ENCODE measurements at places on chromosomes 7 and 10. TPM values are rescaled to one million over a fixed set of nuclear protein-coding genes. Genes with fewer than 3 reads are reported as not detected.

DNA sequence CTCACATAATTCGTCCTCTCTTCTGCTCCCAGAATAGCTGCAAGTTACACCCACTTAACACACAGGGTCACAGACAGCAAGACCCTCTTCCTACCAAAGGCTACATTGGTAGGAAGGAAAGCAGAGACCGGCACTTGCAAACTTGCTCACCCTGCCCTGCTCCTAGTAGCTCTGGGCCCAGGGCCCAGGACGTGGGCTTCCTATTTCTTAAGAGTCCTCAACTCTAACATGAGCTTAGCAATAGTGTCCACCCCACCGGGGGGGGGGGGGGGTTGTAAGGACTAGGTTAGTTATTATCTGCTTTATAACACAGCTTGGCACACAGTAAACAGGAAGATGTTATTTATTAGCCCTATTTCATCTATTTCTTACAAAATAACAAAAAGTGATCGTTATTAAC lies 106.6 kb downstream of the GRB10 start:
- no peak for DNase-seq

- DNase-seq, result no peak
These were observed 145.3 kb downstream of the CELF2 start for GRCh38 chr10:11162828-11163599.

DNA sequence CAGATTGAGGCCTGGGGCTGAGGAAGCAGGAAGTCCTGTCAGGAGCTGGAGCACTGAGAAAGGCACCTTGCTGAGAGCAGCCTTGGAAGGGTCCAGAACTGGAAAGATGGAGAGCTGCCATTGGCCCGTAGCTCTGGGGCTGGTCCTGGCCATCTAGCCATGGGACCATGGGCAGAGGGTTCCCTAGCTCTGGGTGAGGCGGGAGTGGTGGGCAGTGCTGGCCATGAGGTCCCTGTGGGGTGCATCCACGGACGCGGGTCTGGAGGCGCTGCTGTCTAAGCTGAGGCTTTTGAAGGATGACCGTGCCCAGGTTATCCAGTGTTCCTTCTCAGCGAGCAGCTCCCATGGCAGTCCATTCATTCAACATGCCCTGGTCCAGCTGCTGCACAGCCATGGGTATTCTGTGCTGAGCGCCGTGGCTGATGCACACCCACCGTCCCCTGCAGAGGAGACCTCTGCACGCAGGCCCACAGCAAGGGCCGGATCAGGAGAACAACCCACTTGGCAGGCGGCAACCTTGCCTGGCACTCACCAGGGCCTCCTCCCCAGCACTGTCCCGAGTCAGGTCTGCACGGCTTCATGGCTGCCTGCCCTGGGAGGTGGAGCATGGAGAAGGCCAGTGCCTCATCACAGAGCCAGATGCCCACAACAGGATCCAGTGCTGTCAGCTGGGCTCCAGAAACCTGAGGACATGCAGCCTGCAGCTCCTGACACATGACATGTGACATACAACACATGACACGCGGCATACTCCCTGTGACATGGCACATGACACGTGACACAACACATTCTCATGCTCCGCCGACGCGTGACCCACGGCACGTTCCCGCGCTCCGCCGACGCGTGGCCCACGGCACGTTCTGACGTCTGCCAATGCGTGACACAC lies 121.9 kb downstream of the INPP5A start:
- DNase-seq, result no peak

GRCh38 chr7:140810830-140811556 lies 113.7 kb downstream of the BRAF start:
- no peak for DNase-seq

- no peak for DNase-seq
These were observed 777.7 kb downstream of the PHTF2 start for GRCh38 chr7:78576236-78576635.

GRCh38 chr7:34066411-34066810 lies 161.1 kb downstream of the BMPER start:
- DNase-seq, result no peak

DNA sequence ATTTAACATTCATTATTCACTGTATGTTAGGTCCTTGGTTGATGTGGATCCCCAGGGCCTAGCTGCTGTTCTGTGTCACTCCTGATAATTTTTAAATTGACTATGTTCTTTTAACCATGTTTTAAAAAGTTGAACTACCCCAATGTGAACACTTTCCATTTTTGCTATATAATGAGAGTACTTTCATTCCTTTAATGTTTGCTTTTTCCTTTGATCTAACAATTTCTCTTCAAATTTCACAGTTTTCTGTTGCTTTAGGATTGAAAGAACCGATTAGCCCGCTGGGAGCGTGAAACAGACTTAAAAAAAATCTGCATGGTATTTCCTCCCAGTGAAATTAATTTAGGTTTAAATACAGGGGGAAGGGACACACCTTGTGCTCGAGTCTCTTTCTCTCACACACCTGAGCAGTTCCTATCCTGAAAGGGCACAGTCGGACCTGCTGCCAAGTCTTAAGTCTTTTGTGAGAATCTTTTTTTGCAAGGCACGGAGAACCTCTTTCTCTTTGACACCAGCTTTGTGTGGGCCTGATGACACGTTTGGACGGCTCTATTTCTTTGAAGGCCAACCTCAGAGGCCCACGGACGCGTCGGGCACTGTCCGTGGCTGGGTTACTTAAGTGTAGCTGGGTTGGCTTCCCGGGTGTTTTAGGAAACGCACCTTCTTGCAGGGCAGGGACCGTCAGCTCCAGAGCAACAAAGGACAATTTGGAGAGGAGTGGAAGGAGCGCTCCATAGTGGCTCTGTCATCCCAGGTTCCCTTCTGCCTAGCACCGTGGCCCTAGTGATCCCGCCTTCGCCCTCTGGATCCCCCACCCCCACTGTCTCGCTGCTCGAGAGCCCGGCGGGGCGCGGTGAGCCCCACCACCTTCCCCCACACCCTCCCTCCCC lies 1.0 kb upstream of the CHN2 start:
- no peak for DNase-seq

DNA sequence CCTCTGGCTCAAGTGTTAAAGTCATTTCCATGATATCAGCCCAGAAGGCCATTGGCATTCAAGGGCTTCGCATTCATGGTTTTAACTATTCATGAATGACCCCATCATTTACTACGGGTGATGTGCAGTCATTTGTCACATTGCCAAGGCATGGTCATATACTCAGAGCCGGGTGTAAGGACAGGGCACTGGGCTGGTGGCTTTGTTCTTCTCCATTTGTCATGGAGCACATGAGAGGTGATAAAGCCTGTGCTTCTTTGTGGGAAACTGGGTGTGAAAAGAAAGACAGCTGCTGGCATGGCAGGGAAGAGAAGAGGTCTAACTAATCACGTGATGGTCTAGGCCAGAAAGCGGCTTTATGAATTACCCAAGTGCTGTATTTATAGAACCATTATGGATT lies 132.2 kb upstream of the PLXNA4 start:
- no peak for DNase-seq

DNA sequence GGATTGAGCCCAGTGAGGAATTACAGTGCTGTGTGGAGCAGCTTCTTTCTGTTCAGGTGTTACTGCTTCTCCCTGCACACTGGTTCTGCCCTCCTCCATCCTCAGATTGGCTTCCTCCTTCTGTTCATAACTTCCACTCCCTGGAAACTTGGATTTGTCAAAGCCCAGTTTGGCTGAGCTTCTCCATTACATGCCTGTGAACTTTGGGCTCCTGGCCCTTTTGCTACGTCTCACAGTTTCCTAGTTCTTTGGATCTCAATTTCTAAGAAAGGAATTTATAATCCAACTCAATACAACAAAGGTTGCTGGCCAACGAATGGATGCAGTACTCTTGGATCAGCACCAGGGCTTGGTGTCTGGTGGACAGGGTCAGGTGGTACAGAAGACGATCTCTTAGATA lies 318.1 kb downstream of the RPS24 start:
- no peak for DNase-seq

DNA sequence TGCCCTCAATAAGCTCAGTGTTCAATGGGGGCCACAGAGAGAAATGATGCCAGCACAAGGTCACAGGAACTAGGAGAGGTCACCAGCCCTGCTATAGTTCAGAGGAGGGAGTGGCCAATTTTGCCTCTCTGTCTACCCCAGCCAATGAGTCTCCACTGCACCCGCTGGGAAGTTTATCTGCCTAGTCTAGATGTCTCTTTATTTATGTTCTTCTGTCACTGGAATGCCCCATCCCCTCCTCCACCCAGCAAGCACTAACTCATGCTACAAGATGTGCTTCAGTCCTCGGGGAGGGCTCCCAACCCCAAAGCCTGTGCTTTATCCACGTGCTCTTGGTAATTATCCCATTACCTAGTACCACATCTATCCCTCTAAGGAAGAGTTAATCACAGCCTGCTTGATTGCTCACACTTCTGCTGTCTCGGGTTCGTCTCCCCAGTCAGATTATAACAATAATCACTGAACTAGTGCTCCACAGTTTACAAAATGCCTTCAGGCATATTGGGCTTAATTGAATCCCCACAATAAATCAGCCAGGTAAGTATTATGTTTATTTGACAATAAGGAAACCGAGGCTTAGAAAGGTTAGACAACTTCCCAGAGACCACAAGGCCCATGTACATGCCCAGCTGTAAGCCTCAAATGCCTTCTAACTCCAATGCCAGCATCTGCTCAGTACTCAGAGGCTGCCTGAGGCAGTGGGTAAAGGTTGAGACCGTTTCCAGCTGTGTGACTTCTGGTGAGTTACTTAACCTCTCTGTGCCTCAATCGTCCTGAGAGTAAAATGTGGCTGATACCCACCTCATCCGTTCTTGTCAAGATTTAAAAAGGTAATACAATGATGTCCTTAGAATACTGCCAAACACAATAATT lies 3.9 kb downstream of the HIP1 start:
- DNase-seq, result no peak

Gene CADPS2
- 19.7 TPM for total RNA-seq

- DNase-seq, result no peak
These were observed 51.2 kb downstream of the PRKAG2 start for GRCh38 chr7:151825721-151826120.

GRCh38 chr7:151251328-151251688 lies 2.8 kb upstream of the SMARCD3 start:
- no peak for DNase-seq

DNA sequence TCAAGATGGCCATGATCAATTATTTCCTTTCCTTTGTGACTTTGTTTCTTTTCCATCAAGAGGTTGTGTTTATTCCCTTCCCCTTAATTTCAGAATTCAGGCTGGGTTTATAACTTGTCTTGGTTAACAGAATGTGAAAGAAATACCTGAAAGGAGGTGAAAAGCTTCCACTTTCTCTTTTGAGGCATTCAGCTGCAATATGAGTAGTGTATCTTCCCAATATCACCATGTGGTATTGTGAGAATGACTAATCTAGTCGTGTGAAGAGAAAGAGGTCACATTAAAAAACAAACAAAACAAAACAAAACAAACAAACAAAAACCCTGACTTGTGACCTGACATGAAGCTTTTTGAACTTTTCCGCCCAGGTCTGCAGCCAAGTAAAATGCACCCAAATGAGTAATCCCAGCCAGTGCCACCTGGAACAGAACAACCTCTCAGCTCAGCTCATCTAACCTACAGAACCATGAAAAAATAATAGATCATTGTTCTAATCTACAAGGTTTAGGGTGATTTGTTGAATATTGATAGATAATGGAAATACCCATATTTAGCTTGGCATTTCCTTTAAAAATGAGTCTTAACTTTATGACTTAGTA lies 70.8 kb upstream of the TEX47 start:
- DNase-seq, result no peak

GRCh38 chr7:104979167-104979841 lies 34.7 kb upstream of the KMT2E start:
- no peak for DNase-seq

Gene GIMAP8
- not detected for total RNA-seq

Gene GPRIN2
- 17.8 TPM for total RNA-seq

DNA sequence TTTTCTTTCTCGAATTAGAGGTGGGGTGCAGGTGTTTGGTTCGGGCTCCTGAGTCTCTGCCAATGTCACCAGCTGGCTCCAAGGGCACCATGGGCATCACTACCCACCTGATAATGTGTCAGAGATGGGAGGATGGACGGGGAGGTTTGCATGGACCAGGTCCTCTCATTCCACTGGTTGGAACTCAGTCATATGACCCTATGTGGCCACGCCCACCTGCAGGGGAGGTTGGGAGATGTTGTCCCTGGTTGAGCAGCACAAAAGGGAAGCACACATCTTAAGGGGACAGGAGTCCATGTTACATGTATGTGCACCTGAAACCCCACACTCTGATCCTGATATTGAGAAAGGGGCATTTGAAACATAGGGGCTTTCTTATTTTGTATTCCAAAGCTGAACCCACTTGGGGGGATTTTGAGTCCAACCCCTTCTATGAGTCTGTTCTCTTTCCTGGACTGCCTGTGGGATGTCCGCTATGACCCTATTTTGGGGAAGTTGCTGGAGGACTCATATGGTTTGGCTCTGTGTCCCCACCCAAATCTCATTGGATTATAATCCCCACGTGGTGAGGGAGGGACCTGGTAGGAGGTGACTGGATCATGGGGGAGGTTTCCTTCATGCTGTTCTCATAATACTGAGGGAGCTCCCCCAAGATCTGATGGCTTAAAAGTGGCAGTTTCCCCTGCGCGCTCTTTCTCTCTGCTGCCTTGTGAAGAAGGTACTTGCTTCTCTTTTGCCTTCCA lies 66.9 kb upstream of the BAIAP2L1 start:
- DNase-seq, result no peak

DNA sequence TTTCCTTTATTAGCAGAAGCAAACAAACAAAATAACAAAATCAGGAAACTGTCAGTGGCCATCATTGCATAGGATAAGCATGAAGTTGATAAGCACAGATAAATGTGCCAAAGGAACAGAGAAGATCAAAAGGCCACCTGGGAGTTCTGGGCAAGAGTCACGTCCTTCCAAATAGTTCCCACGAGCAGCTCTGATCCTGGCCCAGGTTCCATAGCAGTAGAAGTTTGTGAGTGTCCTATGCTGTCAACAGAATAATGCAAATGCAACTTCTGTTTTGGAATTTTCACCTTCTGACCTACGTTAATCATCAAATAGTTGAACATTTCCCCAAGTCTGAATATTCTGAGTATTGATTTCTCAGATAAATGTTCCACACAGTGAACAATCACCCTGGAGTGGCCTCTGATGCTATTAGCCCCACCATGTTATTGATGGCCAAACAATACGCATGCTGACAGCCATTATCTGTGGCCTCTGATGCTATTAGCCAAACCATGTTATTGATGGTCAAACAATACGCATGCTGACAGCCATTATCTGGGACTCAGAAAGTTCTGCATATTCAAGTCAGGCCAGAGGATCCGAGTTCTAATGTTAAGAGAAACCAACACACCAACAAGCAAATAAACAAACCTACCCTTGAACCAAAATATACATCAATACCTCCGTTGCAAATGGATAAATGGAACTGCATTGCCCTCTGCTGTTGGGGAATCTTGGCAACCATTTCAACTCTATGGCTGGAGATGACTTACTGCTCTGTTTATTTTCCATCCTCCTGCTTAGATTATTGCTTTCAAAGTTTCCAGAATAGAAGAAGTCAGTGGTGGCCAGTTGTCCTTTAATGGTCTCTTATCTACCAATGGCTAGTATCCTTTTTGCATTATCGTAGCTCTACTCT lies 63.3 kb downstream of the MRC1 start:
- no peak for DNase-seq

GRCh38 chr7:149297034-149297755 lies 35.2 kb downstream of the ZNF783 start:
- DNase-seq, result peak; percentile 8
